ENCODE measurements at places on chromosomes 1 and 21.

DNA sequence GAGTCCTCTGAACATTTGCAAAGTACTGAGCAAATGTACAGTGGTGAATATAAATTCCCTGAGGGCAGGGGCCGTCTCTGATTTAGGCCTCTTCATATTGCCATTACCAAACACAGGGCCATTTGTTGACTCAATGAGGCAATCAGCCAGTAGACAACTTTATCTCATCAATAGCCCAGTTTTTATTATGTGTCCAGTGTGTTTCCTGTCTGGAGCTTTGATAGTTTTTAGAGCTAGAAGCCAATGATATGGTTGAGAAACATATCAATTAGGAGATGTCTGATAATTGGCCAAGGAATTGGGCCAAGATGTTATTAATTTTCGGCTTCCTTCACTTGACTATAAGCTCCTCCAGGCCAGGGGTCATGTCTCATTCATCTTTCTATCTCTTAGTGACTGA lies 163.0 kb downstream of the ROR1 start:
- DNase-seq, result no peak

DNA sequence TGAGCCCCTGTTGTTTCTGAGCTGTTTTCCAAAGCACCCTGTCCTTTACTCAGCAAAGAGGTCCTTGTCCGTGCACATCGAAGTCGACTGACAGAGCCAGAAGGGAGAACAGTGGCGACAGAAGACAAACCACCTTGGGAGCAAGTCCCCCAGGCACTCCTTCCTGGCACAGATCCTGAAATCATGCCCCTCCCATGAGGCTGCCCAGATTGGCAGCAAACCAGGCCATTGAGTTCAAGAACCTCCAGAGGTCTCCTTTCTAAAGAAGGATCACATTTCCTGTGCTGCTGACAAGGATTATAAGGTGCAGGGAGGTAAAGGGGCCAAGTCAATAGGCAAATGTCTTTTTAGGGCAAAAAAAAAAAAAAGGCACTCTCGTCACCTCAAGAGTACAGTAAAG lies 84.7 kb upstream of the HIVEP3 start:
- DNase-seq, result no peak

DNA sequence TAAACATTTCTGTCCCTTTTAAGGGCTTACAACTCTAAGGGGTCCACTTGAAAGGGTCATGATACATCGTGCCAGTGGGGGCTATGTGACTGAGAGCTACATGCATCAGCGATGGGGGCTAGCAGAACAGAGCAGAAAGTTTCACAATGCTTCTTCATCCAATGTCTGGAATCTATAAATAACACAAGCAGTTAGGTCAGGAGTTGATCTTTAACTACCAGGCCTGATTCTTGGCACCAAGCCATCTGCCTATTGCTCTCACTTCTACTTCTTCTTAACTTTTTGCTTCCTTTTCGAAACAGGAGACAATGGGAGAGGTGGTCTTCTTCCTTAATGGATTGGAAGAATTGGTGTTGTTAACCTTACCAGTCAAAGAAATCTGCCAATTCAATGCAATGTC lies 410.0 kb downstream of the TGFB2 start:
- DNase-seq, result no peak

GRCh38 chr1:226210571-226211176 lies 12.8 kb upstream of the MIXL1 start:
- DNase-seq, result peak; percentile 59

GRCh38 chr1:12342401-12343003 lies 112.7 kb downstream of the VPS13D start:
- no peak for DNase-seq

GRCh38 chr1:212244441-212244840 lies 40.8 kb upstream of the PPP2R5A start:
- DNase-seq, result no peak

- DNase-seq, result no peak
These were observed 90.7 kb downstream of the ARHGEF10L start for GRCh38 chr1:17630048-17630830.

- DNase-seq, result no peak
These were observed 5.0 kb downstream of the TMEM125 start for GRCh38 chr1:43274804-43275180.

GRCh38 chr1:170881268-170882265 lies 53.8 kb upstream of the MROH9 start:
- no peak for DNase-seq

- no peak for DNase-seq
These were observed 66.7 kb downstream of the TEX35 start for GRCh38 chr1:178579562-178579961.

DNA sequence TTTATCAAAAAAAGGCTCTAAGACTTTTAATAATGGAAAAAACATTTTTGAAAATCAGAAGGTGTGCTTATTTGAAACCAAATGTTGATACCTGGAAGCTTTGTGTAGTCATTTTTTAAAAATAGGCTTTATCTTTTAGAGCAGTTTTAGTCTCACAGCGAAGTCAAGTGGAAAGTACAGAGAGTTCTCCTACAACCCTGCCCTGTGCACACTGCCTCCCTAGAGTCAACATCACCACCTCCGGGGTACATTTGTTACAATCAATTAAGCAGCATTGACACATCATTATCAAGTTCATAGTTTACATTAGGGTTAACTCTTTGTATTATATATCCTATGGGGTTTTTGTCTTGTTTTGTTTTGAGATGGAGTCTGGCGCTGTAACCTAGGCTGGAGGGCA lies 10.7 kb upstream of the ERO1B start:
- no peak for DNase-seq

DNA sequence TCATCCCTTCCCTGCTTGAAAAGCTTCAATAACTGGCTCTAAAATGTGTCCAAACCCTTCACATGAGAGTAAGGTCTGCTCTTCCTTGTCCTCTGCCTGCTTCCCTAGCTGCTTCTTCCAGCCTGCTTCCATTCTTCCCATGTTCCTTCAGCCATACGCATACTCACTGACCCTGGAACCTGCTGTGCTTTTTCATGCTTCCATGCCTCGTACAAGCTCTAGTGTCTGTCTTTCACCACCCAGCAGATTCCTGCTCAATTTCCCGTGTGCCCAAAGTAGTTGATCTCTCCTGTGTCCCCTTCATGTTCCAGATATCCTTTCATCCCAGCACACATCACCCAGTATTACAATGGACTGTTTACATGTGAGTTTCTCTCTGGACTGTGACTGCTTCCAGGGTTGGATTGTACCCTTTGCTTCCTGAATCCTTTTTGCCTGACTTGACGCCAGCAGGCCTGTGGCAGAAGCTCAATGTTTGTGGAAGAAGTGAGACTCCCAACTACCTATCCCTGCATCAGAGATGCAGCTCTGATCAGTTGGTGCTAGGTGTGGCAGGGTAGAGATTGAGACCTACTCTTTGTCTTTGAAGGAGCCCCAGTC lies 35.9 kb upstream of the RNF19B start:
- DNase-seq, result no peak

GRCh38 chr1:46546210-46546609 lies 5.2 kb downstream of the KNCN start:
- DNase-seq, result no peak

- DNase-seq, result no peak
These were observed 21.9 kb upstream of the EEIG2 start for GRCh38 chr1:108537976-108538375.

DNA sequence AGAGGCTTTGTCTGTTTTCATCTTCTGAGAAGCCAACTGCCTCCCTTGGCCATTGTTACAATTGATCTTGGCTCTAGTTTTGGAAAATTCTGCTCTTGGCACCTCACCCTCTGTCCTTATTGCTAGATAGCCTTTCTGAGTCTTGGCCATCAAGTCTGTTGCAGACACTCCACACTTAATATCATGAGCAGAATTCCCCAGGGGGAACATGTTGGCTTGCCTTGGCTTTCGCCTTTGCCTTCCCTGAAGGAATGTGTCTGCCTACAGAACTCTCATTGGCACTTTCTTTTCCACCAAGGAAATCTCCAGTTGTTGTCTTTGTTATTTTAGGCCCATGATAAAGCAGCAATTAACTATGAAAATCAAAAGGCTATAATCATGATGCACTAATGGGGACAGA lies 42.7 kb upstream of the LDLRAP1 start:
- no peak for DNase-seq

DNA sequence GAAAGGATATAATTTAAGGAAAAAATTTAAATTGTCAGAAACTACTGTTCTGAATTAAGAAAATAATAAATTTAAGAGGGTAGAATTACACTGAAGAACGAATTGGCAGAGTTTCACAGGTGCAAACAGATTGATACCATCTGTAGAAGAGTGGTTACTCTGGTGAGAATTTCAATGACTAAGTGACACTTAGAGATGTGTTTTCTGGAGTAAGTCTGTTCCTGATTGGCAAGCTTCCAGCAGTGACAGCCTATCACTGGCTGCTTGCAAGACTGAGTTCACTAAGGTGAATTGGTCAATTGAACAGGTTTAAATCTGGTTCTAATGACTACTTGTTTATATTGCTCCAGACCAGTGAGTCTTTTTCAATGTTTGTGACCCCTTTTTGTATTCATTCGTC lies 838.2 kb upstream of the RGS18 start:
- DNase-seq, result no peak

GRCh38 chr1:57369889-57370288 lies 54.0 kb downstream of the DAB1 start:
- peak; percentile 36 for DNase-seq

DNA sequence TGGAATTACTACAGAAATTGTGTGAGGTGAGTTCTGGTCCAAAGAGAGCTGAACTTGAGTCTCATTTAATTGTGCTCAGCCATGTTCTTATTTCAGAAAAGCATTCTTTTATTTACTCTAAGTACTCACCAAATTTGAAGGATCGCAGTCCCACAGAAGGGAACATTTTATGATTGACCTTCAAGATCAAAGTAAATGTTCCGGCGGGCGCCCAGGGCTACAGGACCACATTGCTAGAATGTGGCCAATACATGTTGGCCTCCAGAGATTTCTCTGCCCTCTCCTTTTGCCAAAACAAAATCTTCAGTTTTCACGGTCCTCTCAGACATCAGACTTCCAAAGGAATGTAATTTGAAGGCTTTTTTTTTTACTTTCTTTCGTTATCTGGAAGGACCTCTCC lies 237.8 kb downstream of the FMN2 start:
- DNase-seq, result no peak

- no peak for DNase-seq
These were observed 919 bp downstream of the MCL1 start for GRCh38 chr1:150578272-150579109.

DNA sequence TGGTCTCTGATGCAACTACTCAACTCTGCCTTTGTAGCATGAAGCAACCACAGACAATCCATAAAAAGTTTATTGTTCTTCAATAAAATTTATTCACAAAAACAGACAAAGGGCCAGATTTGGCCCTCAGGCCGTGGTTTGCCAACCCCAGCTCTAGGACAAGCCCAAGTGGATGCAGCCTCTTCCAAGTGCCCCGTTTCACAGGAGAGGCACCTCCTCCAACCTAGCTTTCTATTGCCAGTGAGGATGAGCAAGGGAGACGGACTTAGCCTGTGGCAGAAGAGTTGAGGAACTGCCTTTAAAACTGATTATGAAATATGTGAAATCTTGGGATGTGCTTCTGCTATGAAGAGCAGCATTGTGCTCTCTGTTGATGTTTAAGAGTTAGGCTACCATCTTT lies 105.4 kb downstream of the PSMG1 start:
- DNase-seq, result no peak
